ENCODE measurements at places on chromosomes 11 and 22.

DNA sequence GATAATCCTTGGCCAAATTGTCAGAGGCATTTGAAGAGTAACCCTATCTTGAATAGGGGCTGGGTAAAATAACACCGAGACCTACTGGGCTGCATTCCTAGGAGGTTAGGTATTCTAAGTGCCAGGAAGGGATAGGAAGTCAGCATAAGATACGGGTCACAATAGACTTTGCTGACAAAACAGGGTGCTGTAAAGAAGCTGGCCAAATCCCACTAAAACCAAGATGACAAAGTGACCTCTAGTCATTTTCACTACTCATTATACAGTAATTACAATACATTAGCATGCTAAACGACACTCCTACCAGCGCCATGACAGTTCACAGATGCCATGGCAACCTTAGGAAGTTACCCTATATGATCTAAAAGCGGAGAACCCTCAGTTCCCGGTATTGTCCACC, 964 bp upstream of the REXO2 start:
- DNase-seq = no peak

- no peak for DNase-seq
Measured at GRCh38 chr22:37940698-37941376, 12.6 kb downstream of the C22orf23 start.

GRCh38 chr22:41781507-41781906, 19.0 kb upstream of the CCDC134 start:
- DNase-seq = no peak

GRCh38 chr11:8381343-8381742, 117.7 kb upstream of the LMO1 start:
- DNase-seq = no peak

DNA sequence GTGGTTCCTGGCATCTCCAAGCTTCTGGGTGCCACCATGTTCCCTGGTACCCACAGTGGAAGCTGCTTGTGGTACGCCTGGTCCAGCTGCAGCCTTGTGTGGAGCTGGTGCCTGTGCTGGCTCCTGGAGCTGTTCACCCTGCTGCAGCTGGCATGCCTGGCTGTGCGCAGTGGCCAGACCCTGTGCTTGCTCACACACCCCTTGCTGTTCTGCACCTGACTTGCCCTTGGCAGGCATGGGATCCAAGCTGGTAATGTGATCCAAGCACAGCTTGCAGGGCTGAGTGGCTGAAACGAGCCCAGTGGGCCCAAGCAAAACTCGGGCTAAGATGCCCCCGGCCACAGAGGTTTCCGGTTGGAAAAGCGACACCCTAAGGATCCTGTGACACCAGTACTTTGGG, 104.7 kb upstream of the CLMP start:
- no peak for DNase-seq

GRCh38 chr11:127390465-127390864, 389.9 kb upstream of the KIRREL3 start:
- DNase-seq = no peak

DNA sequence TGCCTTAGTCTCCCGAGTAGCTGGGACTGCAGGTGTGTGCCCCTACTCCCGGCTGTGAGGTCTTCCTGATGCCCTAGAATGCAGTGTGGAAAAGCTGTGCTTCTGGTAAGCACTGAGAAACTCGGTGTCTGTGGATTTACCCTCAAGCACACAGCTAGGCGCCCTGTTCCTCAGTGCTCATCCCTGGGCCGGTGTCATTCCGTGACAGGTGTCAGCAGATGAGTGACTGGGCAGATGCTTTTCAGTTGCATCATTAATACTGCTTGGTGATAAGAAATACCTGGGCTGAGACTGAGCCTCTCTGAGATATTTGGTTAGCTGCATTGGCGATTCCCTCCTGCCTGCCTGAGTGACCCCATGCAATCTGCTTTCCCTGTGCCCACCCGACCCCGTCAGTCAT, 21.8 kb downstream of the FAM118A start:
- no peak for DNase-seq

GRCh38 chr11:95084509-95084908, 5.1 kb upstream of the ENDOD1 start:
- DNase-seq = no peak
